ENCODE measurements at places on chromosomes 4 and X.

DNA sequence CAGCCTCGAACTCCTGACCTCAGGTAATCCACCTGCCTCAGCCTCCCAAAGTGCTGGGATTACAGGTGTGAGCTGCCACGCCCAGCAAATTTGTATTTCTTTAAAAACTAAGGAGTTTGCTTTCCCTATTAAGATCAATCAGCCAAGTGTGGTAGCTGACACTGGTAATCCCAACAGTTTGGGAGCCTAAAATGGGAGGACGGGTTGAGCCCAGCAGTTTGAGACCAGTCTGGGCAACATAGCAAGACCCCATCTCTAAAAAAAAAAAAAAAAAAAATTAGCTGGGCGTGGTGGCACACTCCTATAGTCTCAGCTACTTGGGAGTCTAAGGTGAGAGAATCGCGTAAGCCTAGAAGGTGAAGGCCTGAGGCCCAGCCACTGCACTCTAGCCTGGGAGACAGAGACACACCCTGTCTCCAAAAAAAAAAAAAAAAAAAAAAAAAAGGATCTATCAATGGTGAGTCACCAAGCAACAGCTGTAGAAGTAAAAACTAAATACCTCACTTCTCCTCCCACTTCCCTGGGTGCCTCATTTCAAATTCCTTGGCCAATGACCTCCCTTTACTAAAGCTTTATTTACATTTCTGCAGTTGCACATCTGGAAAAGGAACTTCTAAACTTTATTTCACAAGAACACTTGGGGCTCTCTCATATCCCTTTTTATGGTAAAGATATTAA lies 54.5 kb downstream of the LDB2 start:
- DNase-seq: peak; percentile 84

DNA sequence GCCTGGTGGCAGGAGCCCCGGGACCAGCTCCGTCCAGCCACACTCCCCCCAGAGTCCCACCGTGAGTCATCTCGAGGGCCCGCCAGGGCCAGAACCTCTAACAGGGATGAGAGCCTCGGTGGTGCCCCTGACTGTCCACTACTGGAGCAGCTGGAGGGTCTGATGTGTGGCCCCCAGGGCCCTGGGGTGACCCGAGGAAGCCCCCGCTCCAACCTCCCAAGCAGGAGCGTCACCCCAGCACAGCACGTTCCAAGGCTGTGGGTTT lies 135.9 kb upstream of the NKX1-1 start:
- no peak for DNase-seq

DNA sequence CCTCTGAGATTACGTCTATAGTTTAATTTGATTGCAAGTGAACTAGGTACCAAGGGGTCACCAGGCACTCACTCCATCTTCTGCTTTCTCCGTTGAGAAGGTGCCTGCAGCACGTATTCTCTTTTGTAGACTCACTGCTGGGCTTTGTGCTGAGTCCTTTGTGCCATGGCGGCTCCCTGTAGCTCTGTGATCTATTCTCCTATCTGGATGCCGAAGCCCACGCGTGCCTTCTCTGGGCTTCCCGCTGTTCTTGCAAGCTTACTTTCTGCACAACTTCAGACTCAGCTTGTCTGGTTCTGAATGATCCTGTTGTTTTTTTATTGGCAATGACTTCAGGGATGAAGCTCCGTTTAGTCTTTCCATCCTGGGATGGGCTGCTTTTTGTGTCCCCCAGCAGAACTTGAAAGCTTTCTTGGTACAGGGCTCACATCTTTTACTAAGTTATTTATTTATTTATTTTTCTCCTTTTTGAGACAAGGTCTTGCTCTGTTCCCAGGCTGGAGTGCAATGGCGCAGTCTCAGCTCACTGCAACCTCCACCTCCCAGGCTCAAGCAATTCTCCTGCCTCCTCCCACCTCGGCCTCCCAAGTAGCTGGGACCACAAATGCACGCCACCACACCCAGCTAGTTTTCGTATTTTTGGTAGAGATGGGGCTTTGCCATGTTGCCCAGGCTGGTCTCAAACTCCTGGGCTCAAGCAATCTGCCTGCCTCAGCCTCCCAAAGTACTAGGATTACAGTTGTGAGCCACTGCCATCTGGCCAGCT lies 100.9 kb upstream of the NKX1-1 start:
- no peak for DNase-seq

DNA sequence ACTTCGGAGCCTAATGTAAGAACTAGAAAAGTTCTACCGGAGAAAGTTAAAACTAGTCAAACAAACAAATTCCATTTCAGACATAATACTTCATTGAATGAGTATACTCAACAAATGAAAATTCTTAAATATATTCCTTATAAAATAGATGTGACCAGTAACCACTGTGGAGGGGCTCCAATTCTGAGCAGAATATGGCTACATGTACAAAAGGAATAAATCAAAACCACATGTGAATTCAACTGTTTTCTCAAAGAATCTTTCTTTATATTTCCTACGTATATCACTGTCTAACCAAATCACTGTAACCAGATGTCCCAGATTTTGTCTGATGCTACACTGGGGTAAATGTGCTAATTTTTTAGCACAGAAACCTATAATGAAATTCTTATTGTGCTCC lies 49.0 kb downstream of the HTN1 start:
- DNase-seq: no peak

GRCh38 chrX:114272096-114272686 lies 311.7 kb upstream of the HTR2C start:
- no peak for DNase-seq

- DNase-seq: no peak
Measured at GRCh38 chr4:41146196-41146595, 68.1 kb downstream of the APBB2 start.

GRCh38 chr4:70181864-70182263 lies 13.7 kb upstream of the ODAM start:
- no peak for DNase-seq

GRCh38 chrX:69121321-69122000 lies 43.8 kb downstream of the PJA1 start:
- no peak for DNase-seq

- DNase-seq: no peak
Measured at GRCh38 chr4:115275615-115276014, 162.2 kb upstream of the NDST4 start.
